Stimulated activated CD8-positive, alpha-beta memory T cell treated with anti-CD3 and anti-CD28 coated beads, Interleukin-2, amount 100 ng/mL, for 1 hour (primary cell): ENCODE measurements at places on chromosomes 6 and 20.

DNA sequence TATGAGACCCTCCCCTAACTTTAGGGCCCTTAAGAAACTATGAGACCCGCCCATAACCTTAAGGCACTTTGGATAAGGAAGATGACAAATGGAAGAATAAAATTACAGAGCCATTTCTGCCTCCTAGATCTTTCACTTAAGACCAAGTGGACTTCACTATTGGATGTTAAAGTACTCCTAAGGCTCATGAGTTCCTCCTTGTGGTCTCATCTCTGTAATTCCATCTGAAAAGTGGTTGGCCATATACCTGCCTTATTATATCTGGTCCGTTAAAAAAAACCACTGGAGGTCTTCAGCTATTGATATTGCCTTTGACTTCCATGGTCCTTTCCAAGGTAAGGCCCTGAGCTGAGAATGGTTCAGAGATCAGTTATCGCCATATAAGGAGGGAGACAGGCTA, 310.3 kb downstream of the EYA4 start:
- DNase-seq = no peak

DNA sequence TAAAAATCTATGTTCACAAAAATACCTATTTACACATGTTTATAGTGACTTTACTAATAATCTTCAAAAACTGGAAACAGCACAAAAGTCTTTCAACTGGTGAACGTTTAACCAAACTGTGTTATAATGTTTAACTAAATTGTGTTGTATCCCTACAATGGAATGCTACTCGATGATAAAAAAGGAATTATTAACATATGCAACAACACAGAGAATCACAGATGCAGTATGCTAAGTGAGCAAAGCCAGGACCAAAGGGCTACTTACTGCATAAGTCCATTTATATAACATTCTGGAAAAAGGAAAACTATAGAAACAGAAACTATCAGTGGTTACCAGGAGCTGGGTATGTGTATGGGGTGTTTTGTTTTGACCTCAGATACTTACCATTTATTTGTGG, 602.2 kb upstream of the BTBD3 start:
- no peak for DNase-seq

DNA sequence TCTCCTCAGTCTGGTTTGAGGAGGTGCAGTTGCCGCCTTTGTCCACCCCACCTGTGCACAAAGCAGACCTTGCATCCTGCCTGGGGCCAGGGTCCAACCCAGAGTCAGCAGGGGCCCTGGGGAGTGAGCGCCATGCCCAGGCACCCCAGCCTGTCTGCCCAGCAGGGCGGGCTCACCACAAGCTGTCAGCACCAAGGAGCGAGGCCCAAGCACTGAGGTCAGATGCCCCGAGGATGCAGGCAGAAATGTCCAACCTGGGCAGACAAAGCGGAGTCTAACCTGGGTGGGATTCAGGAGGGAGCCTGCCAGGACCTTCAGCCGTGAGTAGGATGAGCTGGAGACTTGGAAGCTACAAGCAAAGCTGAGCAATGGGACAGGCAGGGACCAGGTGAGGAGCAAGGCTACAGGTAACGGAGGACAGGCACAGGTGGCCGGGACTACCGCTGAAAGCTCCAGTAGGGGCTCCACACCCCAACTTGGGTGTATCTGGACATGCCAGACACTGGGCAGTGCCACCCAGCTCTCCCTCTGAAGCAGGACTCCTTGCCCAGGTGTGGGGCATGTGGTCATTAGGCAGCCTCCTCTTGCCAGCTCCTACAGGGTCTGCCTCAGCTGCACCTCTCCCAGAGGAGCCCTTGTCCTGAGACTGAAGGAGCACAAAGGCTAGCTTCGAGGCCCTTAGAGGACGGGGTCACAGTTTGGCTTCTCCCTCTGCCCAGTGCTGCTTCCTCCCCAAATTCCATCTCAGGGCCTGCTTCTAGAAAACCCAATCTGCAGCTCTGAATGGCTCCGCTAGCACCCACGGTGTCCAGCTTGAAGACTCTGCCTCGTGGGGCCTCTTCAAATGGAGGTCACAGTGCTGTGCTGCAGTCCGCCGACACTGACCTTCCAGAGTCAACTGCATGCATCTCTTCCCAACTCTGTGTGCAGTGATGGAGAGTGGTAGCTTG, 210.6 kb upstream of the CDYL start:
- DNase-seq = no peak

GRCh38 chr6:155275808-155276480, 12.1 kb downstream of the CLDN20 start:
- no peak for DNase-seq

GRCh38 chr6:150252714-150253444, 110.0 kb downstream of the PPP1R14C start:
- no peak for DNase-seq

DNA sequence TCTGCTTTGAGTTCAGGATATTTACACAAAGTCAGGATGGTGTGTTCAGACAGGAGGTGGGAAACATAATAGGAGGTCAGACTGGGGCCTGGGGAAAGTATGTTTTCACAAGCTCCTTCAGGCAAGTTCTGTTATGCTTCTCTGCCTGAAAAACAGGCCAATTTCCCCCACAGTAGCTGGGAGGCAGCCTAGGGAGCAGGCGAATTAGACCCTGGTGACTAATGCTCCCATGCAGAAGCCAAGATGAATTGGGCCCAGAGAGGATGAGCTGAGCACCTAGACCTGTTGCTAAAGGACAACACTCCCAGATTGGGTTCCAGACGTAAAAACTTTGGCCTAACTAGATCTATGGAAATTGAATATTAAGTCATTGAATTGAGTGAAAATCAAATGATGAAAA, 142.2 kb upstream of the MAP3K7 start:
- no peak for DNase-seq

DNA sequence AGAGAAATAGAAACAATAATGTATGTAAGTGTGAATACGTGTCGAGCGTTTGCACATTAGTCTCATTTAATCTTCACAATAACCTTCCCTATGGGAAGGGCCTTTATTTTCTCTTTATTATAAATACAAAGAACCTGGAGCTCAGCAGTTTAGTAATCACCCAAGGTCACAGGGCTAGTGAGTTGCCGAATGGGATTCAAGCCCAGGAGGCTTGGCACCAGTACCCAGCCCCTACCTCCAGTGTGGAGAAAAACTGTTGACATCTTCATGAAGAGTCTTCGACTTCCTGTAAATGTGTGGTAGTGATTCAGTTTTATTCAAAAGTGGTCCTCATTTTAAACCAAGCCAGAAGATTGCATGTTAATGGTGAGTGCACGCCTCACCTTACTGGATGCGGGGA, 162.8 kb downstream of the SCML4 start:
- no peak for DNase-seq

DNA sequence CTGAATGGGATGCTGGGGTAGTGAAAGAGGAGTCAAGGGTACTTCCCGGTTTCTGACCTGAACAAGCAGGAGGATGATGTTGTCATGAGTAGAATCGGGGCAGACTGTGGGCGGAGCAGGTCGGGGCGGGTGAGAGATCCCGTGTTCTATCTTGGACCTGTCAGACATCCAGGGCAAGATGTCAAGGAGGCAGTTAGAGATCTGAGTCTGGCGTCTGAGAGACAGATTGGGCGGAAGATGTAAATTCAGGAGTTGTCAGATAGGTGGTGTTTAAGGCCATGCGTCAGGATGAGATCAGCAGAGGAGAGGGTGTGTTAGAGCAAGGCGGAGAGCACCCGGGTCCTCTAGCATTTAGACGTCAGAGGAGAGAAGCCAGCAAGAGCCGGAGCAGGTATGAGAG, 115.5 kb downstream of the DLGAP4 start:
- DNase-seq = no peak

DNA sequence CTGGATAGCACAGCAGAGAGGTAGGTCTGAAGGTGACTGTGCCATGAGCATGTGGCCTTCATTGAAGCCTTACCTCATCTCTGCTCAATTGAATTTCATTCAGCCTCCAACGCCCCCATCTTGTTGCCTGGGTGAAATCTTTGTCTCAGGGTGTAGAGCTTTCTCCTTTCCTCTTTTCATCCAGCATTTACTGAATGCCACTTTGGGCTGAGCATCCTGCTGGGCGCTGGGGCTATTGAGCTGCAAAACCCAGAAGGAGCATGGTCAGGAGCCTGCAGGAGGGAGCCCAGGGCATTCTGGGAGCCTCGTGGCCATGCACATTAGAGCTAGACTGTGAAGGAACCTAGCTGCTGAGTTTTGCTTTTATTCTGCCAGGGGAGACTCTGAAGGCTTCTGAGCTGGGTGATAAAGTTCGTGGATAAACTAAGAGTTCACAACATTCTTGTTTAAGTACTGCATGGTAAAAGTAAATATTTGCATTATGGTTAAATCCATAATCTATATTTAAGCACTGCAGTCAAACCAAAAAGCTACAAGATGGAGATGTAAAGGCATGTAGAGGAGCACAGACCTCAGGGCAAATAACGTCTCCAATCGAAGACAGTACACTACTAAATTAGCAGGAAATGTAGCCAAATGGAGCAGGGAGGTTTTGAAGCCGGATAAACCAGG, 13.2 kb upstream of the ASXL1 start:
- no peak for DNase-seq

GRCh38 chr6:5536644-5537043, 275.3 kb downstream of the FARS2 start:
- no peak for DNase-seq

- DNase-seq = no peak
Measured at GRCh38 chr6:124721331-124721730, 240.9 kb upstream of the RNF217 start.

- no peak for DNase-seq
Measured at GRCh38 chr6:11552442-11552841, 14.9 kb downstream of the TMEM170B start.

DNA sequence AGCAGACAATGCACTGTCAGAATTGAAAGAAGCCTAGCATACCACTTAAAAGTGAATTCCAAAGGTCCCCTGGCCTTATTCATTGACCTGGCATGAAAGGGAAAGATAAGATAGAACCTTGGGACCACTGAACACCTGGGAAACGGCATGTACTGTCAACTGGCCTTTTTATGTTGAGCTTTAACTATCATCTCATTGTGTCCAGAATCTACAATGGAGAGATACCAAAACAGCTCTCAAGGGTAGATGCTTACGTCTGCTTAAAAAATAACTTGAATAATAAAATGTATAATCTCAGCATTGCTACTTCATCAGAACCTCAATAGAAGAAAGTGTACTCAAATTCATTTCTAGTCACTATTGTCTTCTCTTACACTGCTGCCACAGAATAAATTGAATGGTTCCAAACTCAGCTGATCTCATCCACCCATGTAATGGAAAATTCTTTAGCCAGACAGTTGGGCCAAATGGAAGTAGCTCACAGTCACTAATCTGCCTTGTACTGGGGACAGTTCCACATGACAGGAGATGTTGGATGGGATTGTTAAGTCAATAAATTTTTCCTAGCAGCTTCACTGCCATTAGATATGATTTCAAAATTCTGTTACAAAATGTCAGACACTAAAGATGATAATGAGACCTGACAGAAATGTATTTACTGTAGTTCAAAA, 93.8 kb downstream of the MLIP start:
- DNase-seq = no peak

- no peak for DNase-seq
Measured at GRCh38 chr6:142942805-142943227, 2.2 kb downstream of the HIVEP2 start.

- no peak for DNase-seq
Measured at GRCh38 chr20:48822879-48823385, 4.9 kb downstream of the PREX1 start.

DNA sequence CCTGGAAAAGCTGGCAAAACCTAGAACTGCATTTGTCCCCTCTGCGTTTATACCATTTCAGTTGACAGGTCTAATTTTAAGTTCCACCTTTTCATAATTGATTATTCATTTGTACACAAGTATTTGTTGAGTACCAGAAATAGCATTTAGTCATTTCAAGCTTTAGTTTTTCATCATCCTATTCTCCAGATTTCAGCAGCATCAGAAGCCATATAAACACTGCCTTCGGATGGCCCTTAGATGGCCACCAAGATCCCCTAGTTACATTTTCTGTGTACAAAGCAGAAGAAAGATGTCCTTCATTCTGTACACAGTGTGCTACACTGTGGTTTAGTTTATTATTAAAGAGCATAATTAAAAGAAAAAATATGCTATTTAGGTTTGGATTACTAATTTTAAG, 131.4 kb downstream of the LAMA2 start:
- no peak for DNase-seq

- DNase-seq = no peak
Measured at GRCh38 chr6:89966228-89966544, 71.9 kb downstream of the GJA10 start.
